ENCODE measurements at places on chromosomes 6 and 20.
A peak's percentile ranks its signal among the peaks of the same experiment; 100 is the strongest.

- no peak for DNase-seq
These were observed 27.5 kb downstream of the LAMA5 start for GRCh38 chr20:62339647-62340062.

GRCh38 chr6:169316651-169317050 is 63.0 kb upstream of the THBS2 start:
- DNase-seq, result no peak

DNA sequence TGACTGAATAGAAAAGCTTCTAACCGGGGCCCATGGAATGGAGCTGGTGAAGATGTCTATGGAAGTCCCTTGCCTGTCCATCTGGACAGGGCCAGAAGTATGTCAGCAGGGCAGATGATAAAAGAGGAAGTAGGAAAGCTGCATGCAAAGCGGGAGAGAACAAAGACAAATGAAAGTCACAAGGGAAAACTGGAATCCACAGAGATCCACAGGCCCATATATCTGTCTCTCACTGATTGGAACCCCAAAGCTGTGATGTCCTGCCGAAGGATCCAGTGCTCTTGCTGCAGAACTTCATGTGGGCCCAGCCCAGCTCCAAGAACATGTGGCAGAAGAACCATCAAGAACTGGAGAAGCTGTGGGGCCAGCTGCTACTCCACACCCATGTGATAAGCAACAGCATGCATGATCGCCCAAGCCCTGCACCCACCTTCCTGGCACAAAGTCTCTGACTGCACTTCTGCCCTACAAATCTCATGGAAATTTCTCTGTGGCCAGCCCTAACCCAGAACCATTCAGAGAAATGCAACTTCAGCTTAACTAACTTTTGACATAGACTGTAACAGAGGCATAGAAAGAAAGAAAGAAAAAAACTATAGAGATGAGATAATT is 716.0 kb downstream of the KIF16B start:
- DNase-seq, result no peak

DNA sequence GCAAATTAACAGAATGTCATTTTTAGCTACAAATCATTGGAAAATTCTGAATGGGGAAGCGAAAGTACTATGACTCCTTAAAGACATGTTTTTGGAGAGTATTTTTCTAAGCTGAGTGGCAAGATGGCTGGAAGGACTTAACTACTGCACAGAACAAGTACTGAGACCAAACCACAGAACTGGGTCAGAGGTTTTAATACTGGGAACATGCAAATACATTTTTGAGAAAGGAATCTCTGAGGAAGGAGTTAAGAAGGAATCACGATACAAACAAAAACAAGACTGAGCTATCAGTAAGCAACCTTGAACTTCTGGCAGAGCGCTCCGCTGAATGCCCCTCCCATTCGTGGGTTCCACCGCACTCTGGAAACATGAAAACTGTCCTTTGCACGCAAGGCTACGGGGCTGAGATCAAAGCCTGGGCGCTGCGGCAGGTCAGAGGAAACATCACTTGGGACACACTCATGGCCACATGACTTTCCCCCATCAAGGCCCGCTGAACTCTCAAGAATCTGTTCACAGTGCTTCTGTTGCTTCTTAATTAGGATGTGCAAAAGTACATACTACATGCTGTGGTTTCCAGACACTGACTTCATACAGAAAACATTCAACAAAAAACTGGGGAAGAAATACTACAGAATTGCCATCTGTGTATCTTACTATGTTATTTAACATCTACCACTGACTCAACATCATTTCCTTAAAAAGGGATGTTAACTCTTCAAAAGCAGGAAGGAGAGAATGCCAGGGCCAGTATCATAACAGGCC is 27.8 kb downstream of the SLC23A2 start:
- DNase-seq, result peak; percentile 18

- no peak for DNase-seq
These were observed 1.8 kb upstream of the FASTKD5 start for GRCh38 chr20:3161316-3162079.

- DNase-seq, result no peak
These were observed 541.7 kb upstream of the FLRT3 start for GRCh38 chr20:14879020-14879697.

- no peak for DNase-seq
These were observed 155.0 kb downstream of the OPN5 start for GRCh38 chr6:47936820-47937219.

DNA sequence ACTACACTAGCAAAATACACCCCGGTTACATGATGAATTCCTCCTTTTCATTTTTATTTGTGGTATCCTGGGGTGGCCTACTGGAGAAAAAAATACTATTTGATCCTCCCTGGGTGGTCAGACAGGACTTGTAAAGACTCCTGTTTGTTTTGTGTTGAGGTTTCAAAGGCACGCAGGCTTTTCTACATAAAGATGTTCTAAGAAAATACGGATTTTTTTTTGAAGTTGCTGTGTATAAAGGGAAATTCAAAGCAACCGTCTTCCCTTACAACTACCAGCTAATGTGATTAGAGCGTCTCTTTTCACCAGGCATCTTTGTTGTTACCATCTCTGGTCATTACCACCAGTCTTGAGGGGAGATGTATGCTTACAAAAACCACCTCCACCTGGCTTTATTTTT is 187.1 kb downstream of the SOX4 start:
- DNase-seq, result no peak

- DNase-seq, result no peak
These were observed 93.7 kb upstream of the ATXN1 start for GRCh38 chr6:16854986-16855385.

GRCh38 chr6:15661853-15662325 is 939 bp downstream of the DTNBP1 start:
- DNase-seq, result no peak

GRCh38 chr20:50804437-50805348 is 9.8 kb downstream of the BCAS4 start:
- no peak for DNase-seq

DNA sequence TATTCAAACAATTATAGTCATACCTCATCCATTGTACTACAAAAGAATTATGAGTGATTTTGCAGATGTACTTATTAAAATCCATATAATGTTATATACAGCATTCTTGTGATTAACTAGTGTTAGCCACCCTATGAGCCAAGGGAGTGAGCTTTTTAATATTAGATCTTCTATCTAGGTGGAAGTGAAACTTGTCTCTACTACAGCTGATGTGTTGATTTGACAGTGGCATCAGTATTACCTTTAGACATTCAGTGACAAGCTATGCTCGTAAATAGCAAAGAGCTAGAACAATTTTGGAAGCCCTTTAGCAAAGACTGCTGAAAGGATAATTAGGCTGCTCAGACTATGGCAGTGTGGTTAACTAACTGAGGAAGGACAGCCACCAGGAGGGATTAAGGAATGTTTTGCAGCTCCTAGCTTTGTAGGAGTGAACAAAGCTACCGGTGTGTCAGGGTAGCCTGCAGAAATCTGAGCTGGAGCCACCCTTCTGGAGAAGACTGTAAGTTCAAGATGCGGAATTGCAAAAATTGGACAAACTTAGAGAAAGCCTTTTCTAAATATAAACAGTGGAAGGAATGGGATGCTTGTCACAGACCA is 73.7 kb downstream of the AFG1L start:
- no peak for DNase-seq

DNA sequence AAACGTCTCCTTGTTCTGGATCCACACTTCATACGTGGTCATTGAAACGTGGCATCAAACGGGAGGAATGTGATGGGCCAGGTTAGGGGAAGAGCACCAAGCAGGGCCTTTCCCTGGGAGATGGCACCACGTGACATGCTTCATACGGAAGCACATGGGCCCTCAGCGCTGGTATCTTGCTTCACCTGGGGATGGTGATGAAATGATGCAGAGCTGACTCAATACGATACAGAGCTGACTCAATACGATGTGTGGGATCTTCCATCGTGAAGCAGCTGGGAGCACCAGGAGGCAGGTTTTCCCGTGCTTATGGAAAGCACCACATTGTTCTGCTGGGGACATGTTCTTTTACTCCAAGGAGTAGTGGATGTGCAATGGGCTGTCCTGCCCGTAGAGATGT is 22.5 kb upstream of the TAGAP start:
- DNase-seq, result no peak

DNA sequence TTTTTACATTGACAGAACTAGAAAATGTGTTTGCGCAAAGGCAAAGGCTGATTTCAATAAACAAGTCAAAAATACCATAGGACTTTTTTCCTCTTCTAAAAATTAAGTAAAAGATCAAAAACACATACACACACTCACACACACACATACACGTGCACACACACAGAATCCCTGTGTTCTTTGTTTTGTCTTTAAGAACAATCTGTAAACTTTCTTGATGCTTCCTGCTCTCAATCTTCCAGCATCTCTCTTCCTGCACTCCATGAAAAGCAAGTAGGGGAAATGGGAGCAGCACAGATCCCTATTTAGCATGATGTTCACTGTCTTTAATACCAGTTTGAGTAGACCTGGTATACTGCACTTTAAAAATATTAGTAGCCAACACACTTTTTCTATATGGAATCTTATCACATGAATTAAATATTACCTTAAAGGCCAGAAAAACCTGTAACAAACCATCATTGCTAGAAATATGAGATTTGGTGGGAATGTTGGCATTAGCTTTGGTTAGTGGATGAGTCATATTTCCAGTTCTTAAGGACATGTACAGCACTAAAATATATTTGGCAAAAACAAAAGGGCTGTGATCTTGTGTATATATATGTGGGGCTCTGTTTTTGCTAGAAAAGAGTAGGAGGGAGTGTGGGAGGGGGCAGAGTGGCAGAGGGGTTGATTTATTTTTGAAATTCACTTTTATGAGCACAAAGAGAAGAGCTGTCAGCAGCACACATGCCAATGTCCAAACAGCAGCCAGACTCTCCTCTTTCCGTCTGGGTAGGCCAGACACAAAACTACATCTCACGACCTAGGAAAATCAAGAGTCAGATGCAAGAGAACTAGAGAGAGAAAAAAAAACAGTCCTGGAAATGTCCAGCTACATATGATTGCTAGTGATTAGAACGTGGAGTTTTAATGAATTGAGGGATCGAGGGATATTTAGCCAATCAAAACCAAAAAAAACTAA is 4.6 kb downstream of the PTPRK start:
- no peak for DNase-seq

GRCh38 chr6:13253272-13253671 is 75.1 kb downstream of the TBC1D7 start:
- DNase-seq, result no peak

DNA sequence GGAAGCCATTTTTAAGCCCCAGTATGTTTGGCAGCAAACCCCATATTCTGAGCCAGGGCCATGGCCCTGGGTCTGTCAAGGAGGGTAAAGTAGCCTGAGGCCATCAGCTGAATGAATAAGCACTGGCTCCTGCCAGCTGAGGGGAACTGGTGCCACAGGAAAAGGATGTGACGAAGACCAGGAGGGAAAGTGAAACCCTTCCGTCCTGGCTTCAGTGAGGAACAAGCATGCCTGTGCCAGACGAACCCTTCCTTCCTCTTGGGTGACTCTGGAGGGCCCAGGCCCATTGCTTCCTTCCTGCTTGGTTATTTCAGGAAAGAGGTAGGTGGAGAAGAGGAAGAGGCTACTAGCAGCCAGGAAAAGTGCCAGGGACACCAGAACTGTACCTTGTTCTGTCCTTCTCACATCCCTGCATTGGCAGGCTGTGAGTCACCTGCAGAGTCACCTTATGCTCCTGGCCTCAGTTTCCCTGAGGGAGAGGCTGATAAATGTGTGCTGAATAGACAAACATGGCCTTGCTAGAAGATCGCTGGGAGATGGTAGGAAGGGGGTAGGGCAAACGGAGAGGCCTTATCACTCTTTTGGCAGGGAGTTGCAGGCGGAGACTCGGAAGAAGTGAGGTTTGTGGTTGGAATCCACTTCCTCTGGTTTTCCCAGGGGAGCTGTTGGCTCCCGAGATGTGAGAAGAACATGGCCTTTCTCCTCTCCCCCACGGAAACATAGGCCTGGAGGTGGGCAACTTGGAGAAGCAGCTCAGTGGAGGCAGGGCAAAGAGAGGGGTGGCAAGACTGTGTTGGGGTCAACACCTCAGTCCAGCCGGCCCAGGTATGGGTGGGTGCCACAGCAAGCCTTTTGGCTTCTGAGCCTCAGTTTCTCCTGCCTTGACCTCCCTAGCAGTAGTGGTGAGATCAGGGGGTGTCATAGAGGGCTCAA is 37.4 kb downstream of the COX4I2 start:
- peak; percentile 38 for DNase-seq

GRCh38 chr20:38134427-38135270 is 30.4 kb downstream of the TGM2 start:
- DNase-seq, result no peak

GRCh38 chr20:11452326-11452725 is 465.4 kb upstream of the BTBD3 start:
- DNase-seq, result no peak

- DNase-seq, result no peak
These were observed 33.7 kb downstream of the PKIG start for GRCh38 chr20:44615876-44616603.

DNA sequence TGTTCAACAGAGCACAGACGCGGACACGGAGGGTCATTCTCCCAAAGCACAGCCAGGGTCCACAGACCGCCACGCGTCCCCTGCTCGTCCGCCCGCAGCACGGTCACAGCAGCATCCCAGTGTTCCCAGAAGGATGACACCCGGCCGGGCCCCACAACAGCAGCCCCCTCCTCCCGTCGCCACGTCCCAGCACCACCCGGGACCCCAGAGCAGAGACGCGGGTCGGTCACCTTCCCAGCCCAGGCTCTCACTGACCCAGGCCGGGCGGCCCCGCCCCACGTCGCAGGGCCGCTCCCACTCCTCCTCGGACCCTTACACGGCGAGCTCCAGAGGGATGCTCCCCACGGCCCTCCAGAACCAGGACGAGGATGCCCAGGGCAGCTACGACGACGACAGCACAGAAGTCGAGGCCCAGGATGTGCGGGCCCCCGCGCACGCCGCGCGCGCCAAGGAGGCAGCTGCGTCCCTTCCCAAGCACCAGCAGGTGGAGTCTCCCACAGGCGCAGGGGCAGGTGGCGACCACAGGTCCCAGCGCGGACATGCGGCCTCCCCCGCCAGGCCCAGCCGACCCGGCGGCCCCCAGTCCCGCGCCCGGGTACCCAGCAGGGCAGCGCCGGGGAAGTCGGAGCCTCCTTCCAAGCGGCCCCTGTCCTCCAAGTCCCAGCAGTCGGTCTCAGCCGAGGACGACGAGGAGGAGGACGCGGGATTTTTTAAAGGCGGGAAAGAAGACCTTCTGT is 64.3 kb downstream of the FNDC1 start:
- DNase-seq, result no peak

GRCh38 chr20:64146936-64147477 is 17.2 kb upstream of the MYT1 start:
- DNase-seq, result no peak

GRCh38 chr6:72916298-72916697 is 294.4 kb downstream of the KCNQ5 start:
- DNase-seq, result no peak

GRCh38 chr6:40371095-40371494 is 216.1 kb downstream of the LRFN2 start:
- DNase-seq, result no peak

DNA sequence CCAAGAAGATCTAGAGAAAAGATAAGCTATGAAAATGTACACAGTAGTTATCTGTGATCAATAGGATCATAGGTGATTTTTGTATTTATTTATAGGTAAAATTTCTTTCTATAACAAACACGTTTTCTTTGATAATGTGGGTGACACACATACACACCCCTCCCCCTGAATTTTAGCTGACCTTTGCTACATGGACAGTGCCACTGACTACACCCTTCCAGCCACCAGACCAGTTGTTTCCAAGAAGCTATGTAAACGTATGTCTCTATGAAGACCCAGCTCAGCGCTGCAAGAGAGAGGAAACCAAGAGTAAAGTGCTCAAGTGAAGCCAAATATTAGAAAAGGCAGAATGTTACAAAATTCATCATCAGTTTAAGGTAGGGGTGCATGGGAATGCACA is 16.3 kb downstream of the MOCS1 start:
- DNase-seq, result no peak

- DNase-seq, result no peak
These were observed 37.3 kb downstream of the RBM38 start for GRCh38 chr20:57428324-57429158.

Data from stimulated activated CD4-positive, alpha-beta T cell treated with anti-CD3 and anti-CD28 coated beads, Interleukin-4, amount 100 ng/mL, for 1 hour (primary cell).